Esophagus mucosa (tissue), 1 donor: ENCODE measurements at places on chromosomes 6 and 20. TPM values are rescaled to one million over a fixed set of nuclear protein-coding genes. Genes with fewer than 3 reads are reported as not detected.

DNA sequence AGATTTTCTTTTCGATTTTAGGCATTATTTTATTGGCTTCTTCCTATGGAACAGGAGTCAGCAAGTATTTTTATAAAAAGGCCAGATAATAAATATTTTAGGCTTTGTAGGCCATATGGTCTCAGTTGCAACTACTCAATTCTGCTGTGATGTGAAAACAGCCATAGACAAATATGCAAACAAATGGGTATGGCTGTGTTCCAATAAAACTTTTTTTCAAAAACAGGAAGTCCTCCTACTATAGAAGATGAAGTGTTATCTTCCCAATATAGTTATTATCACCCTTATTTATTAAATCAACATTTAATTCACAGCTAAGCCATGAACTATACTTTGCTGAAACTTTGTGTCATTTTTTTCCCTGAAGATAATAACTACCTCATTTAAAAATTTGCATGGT is 57.2 kb downstream of the CHD6 start:
- ATAC-seq, result no peak

- ATAC-seq, result no peak
These were observed 129.4 kb upstream of the AFDN start for GRCh38 chr6:167697316-167697715.

DNA sequence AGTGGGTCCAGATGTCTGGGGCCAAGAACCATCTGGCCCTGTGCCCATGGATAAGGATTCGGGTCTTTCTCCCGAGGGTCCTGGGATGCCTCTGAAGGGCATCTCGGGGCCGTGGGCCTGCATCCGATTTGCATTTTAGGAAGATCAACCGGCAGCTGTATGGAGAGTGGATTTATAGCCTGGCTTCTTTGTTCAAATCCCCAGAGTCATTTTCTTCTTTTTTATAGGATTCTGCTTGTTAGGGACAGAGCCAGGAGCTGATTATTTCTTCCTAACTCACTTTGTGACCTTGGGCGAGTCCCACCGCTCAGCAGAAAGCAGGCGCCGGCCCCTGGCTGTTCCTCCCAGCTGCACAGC is 52.9 kb upstream of the APCDD1L start:
- ATAC-seq, result no peak

DNA sequence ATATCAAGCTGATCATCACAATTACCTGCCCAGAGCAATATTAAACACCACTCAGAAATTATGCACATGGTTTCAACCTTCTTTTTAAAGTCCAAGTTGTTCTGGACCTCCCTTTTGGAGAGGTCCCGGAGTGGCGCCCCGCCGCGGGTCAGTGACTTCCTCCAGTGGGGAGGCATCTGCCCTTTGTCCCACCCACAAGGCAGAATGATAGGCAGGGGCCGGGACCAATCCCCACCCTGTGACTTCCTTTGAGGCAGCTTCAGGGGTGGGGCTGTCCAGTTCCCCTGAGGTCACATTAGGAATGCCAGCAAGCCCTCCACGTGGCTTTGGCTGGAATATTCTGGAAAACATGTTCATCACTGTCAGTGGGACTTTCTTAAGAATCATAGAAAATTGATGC is 207.0 kb downstream of the ANKRD60 start:
- no peak for ATAC-seq

- no peak for ATAC-seq
These were observed 4.8 kb downstream of the SLC32A1 start for GRCh38 chr20:38728911-38729642.

Gene CST7
- 0.32 TPM for total RNA-seq

- ATAC-seq, result peak; percentile 83
These were observed 36.9 kb downstream of the B4GALT5 start for GRCh38 chr20:49676581-49677291.

Gene C6orf141
- total RNA-seq, result 9.3 TPM

- ATAC-seq, result no peak
These were observed 193.0 kb downstream of the FOXC1 start for GRCh38 chr6:1802491-1803395.

Gene SLC39A7
- 31.1 TPM for total RNA-seq

Gene SDC4
- 99.1 TPM for total RNA-seq

DNA sequence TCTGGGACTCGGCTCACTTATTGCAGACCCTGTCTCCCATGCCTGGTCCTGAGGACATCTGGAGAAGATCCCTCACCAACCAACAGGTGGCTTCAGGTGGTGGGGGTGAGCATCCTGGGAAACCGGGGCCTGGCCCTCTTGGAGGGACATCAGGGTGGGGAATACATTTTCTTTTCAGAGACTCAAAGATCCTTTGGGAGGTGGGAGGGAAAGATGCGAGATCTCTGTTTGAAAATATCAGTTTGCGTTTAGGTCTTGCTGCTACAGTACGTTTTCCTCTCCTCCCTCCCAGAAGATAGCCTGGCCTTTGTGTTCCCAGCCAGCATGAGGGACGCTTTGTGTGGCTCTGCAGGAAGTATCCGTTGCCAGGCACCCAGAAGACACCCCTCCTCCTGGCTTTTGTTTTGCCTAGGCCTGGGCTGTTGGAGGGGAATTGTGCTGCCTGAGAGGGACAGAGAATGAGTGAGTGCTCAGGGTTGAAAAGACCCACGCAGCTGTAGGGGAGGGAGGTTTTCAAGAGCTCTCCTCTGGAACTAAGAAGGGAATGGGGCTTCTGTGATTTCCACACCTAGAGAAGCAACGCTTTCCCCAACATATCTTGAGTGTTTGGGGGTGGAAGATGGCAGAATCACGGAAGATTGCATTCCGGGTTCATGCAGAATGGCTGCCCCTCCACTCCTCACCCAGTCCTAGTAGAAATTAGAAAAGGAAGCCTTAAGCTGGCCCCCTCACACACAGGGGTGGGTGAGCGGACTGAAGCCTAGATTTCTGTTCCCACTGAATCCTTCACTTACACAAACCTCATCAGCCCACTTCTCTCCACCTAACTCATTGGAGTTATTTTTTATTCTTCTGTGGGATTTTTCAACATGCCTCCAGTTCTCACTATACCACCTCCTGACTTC is 22.0 kb upstream of the SLC2A12 start:
- no peak for ATAC-seq

GRCh38 chr20:6921717-6922386 is 154.4 kb downstream of the BMP2 start:
- peak; percentile 55 for ATAC-seq

GRCh38 chr20:9032758-9033157 is 36.1 kb upstream of the PLCB4 start:
- ATAC-seq, result no peak

Gene NRSN1
- total RNA-seq, result not detected

DNA sequence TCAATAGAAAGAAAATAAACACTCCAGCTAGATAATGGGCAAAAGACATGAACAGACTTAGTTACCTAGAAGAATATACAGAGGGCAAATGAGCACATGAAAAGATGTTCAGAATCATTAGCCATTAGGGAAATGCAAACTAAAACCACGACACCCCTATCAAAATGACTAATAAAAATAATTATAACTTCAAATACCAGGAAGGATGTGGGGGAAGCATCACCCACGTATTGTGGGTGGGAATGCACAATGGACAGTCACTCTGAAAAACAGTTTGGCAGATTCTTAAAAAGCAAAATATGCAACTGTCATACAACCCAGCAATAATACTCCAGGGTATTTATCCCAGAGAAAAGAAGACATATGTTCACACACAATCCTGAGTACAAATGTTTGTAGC is 92.6 kb downstream of the DLL1 start:
- no peak for ATAC-seq

- no peak for ATAC-seq
These were observed 28.5 kb upstream of the CCR6 start for GRCh38 chr6:167094436-167094819.

Gene HUS1B
- 0.40 TPM for total RNA-seq

Gene CST2
- total RNA-seq, result not detected

Gene CAGE1
- total RNA-seq, result 0.28 TPM

GRCh38 chr6:112367628-112368027 is 20.5 kb downstream of the RFPL4B start:
- no peak for ATAC-seq

DNA sequence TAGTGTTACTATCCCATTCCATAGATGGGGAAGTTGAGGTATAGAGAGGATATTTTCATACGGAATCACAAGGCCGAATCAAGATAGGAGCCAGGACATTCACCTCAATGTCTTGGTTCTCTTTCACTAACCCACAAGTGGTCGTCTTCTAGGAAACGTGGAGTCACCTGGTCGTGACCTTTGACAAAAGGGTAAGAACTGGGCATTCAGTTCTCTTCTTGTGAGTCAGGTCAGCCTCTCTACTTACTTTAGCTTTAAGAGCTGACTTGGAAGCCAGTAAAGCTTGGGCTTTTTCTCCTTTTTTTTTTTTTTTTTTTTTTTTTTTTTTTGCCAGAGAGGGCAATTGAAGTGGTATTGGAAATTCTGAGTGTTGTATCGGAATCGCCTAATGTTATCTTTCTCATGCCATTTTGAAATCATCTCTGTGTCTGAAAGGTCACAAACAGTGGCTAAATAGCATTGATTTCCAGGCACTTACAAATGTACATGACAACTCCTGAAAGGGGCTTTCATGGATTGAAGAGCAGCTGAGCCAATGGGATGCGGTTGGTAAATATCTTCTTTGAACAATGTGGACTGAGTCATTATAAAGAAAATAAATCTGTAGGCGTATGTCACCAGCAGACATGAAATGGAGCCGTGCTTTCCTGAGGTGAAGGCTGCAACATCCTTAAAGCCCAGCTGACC is 356.9 kb downstream of the KIF16B start:
- ATAC-seq, result no peak

DNA sequence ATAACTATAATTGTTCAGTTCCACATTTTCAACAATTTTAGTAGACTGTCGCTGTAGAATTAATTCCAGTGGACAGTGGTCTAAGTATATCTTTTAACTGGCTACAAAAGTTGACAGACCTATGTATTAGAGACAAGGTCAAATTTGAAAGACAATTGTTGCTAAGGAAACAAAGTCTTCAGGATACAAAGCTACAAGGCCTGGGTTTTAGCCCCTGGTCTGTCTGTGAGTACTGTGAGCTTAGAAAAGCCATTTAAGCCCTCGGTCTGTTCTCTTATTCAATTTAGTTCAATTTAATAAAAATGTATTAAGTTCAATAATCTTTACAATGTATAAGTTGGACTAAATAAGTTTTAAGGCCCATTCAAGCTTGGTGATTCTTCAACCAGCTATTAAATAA is 352.5 kb downstream of the HDGFL1 start:
- ATAC-seq, result no peak
